ENCODE measurements at places on chromosomes 1 and 21.

GRCh38 chr1:230515451-230516145 is 89.5 kb upstream of the PGBD5 start:
- no peak for DNase-seq

- no peak for DNase-seq
Observed at GRCh38 chr1:237470712-237471338, 419.9 kb downstream of the ZP4 start.

GRCh38 chr1:213057264-213058059 is 6.4 kb downstream of the RPS6KC1 start:
- no peak for DNase-seq

DNA sequence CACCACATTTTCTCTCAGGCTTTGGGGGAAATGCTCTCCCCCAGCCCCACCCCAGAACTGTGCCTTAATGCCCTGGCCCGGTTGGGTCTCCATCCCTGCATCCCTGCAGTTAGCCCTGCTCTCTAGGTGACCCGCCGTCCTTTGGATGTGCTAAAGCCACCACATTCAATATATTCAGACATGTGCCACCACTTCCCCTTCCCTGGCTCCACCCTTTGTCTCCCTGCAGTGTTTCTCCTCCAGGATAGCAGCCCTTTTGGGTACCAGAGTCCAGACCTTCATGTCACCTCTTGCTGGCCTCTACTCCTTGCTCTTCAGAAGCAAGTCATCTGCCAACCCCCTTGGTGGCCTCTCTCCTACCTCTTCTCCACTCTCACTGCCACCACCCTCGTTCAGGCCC is 41.8 kb downstream of the RUNX1 start:
- DNase-seq, result no peak

DNA sequence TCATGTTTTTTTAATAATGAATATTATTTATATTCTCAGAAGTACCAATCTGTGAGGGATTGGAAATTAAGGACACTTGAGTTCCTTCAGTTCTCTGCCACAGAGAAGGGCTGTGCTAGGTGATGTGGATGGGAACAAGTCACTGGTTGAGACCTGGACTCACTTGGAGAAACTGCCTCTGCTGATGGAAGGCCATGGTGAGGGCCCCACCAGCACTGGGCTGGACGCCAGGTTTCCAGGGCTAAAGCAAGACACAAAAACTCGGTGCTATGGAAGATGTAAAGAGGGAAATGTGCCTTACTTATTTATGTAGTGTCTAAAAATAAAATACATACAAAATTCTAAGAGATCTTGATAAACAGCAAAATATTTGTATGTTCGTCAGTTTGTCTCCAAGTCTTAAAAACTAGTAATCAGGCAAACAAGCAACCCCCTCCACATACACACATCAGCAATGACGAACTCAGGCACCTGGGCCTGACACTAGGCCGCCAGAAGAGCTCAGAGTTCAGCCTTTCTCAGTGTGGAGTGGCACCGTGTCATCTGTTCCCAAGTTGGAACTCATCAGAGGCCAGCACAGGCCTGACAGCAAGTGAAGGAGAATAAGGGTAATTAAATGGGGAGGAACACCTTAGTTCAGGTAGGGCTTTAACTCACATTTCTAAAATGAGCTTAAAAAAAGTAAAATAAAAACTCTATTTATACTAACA is 19.6 kb downstream of the SIPA1L2 start:
- DNase-seq, result no peak

DNA sequence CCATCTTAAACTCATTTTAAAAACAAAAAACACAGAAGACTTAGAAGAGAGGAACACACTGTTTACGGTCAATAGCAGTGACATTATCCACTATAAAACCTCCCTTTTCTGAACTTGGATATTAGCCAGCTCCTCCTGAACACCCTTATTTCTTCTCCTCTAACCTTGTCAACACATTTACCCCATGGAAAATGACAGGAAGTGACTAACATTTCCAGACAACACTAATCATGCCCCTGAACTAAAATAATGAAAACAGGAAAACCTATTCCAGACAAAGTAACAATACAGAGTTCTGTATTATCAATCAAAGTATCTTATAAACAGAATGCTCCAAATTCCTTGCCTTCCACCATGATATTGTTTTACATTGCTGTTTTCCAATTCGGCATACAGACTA is 45.3 kb downstream of the PALMD start:
- DNase-seq, result no peak

DNA sequence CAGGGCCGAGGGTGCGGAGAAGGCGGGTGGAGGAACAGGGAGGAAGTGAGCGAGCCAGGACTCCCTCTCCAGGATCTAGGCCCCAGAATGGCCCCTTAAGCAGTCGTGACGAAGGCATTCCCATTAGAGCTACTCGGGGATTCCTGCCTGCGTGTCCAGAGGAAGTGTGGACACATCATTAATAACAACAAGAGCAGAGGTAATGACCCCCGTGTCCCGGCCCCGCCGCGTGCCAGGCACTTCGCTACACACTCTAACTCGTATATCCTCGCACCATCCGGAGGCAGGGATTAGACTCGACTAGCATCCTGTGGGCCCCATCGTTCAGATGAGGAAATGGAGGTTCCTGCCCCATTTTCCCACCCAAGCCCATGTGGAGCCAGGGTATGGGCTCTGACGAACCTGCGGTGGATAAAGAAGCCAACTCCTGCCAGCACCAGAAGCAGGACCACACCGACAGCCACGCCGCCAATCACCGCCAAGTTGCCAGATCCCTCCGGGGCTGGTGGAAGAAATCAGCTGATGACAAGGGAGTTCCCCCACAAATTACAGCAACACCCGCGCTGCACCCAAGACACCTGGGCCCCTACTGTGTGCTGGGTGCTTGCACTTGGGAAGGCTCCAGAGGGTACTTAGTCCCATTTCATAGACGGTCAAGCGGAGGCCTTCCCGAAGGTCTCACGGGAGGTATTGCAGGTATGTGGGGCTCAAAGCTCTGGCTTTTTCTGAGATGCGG is 21.6 kb downstream of the EPHA2 start:
- DNase-seq, result no peak

DNA sequence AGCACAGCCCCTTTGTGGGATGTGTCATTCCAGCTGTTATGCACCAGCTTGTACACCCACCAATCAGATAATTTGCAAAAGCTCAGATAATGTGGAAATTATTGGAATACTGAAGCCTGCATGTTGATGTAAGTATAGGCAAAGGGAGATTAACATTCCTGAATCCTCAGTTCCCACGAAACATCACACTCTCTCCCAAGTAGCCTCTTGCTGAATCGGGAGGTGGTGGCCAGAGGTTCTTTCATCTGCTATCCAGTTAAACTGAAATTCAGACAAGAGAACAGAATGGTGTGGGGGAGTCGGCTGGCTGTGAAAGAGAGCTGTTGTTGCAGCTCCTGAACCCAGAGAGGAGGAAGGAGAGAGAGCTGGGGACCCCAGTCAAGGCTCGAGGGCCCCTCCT is 170.9 kb downstream of the ZBTB18 start:
- DNase-seq, result no peak

DNA sequence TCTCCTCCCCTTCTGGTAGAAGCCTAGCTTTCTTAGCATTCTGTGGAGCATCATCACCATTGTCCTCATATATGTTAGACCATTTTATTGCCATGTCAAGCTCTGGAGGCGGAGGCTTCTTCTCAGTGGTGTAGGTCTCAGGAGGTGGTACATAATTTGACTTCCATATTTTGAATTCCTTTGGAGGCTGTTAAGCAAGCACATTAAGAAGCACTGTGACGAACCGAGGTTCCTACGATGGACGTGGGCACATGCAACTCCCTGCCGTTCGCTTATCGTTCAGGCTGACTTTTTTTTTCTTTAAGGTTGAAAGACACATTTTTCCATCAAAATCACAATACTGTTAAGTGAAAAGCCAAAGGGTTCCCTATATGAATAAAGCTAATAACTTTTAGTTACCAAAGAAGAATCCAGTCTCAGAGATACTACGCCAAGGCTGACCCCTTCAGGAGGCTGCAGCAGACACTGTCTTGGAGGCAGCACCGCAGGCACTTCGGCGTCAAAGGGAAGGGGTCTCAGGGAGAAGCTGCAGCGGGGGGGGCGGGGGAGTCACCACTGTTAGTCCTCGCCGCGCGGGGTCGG is 835 bp downstream of the C1orf52 start:
- DNase-seq, result no peak

- no peak for DNase-seq
Observed at GRCh38 chr1:116514708-116515525, 55.9 kb downstream of the CD58 start.

DNA sequence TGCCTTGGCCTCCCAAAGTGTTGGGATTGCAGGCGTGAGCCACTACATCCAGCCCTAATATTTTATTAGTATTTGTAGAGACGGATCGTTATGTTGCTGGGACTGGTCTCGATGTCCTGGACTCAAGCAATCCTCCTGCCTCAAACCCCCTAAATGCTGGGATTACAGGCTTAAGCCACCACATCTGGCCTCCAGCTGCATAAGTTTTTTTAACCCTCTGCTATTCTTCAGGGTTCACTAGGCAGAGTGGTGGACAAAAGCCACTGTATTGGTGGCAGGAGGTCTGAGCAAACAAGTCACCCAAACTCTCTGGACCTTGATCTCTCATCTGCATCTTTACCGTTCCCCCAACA is 10.1 kb upstream of the CLIC4 start:
- no peak for DNase-seq

GRCh38 chr1:66351478-66351877 is 182.5 kb upstream of the SGIP1 start:
- no peak for DNase-seq

DNA sequence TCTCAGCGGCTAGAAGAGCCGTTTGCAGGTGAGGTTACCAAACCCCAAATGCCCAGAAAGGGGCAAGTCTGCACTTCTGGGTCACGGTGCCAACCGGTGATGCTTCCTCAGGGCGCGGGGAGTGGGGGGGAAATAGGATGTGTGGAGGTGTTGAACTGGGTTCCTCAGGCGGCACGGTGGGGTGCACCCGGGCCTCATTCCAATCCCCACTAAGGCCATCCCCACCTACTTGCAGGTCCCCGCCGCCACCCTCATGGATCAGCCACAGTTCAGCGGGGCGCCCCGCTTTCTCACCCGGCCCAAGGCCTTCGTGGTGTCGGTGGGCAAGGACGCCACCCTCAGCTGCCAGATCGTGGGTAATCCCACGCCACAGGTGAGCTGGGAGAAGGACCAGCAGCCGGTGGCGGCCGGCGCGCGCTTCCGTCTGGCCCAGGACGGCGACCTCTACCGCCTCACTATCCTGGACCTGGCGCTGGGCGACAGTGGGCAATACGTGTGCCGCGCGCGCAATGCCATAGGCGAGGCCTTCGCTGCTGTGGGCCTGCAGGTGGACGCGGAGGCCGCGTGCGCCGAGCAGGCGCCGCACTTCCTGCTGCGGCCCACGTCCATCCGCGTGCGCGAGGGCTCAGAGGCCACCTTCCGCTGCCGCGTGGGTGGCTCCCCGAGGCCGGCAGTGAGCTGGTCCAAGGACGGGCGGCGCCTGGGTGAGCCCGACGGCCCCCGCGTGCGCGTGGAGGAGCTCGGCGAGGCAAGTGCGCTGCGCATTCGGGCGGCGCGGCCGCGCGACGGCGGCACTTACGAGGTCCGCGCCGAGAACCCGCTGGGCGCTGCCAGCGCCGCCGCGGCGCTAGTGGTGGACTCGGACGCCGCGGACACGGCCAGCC is 3.9 kb downstream of the OBSCN start:
- DNase-seq, result no peak

GRCh38 chr1:114235960-114236359 is 82.3 kb upstream of the SYT6 start:
- no peak for DNase-seq

GRCh38 chr1:17009706-17010105 is 2.0 kb downstream of the ATP13A2 start:
- no peak for DNase-seq

GRCh38 chr1:118884946-118885345 is 103.2 kb downstream of the TBX15 start:
- DNase-seq, result no peak

DNA sequence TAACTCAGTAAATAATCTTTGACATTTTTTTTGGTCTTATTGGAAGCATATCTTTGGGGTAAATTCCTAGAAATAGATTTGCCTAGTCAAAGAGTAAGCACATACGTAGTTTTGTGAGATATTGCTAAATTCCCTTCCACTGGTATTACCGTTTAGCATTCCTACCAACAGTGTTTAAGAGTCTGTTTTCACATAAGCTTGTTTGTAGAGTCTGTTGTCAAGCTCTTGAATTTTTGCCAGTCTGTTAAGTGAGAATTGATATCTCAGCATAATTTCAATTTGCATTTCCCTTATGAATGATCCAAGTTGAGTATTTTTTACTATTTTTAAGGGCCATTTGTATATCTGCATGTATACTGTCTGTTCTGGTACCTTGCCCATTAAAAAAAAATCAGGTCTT is 37.0 kb upstream of the MPC2 start:
- DNase-seq, result no peak

DNA sequence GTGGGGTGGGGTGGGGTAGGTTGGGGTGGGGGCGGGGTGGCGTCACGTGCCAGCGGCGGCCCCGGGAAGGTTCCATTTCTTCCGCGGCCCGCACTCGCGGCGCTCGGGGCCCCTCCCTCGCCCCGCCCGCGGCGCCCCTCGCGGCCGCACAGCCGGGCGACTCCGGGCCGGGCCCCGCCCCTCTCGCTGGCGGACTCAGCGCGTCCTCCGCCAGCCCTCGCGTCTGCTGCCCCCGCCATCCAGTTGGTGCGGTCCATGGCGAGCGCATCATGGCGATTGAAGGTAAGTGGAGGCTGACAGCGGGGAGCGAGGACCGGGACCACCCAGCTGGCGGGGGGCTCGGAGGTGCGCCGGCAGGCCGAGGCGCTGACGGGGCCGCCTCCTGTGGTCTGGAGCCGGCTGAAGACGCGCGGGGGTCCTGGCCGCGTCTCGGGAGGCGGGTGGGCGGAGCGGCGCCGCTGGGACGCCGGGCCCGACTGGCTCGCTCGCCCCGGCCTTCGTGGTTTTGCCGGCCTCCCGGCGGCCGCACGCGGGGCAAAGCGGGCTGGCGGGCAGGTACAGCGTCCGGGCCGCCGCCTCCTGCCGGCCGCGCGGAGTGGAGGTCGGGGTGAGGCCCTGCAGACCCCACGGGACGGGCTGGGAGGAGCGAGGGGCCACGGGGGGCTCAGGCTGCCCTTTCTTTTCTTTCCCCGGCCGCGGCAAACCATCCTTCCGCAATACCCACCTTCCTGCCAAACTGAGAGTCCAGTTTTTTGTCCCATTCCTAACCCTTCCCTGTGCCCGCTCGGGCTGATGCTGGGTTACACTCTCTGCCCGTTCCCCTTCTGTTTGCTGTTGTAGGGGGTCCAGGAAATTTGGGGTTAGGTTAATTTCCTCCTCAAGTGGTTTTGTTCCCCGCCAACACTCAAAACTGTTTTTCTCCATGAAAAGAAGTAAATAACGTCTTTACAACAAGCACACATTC is at the start of gene SYT14:
Gene SYT14 (plus strand): TSS at position 222 of the 964 bp plus-strand sequence. CDS start 48 bp downstream, at position 270.
- no peak for DNase-seq

DNA sequence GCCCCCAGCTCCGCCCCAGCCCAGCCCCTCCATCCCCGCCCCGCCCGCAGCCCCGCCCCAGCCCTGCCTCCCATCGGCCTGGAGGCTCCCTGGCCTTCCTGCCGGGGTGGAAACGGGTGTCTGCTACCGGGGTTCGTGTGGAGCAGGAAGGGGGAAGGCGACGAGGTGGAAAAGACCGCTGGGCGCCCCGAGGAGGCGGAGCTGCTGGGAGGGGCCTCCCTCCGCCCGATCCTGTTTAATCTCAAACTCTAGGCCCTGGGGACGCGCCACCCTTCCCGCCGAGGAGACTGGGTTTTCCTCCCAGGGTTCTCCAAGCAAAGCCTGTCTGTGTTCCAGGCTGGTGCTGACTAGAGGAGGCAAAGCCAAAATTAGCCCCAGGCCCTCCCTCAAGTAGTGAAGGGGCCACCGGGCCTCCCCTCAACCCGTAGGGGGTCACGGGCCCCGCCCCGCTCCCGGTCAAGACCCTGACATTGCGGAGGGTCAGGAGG is 16.2 kb upstream of the TTLL10 start:
- DNase-seq, result peak; percentile 61

All from GM04503 (cell line).